ENCODE measurements at places on chromosomes 2 and 18.

- DNase-seq, result no peak
Observed at GRCh38 chr2:163044114-163044513, 205.5 kb upstream of the KCNH7 start.

DNA sequence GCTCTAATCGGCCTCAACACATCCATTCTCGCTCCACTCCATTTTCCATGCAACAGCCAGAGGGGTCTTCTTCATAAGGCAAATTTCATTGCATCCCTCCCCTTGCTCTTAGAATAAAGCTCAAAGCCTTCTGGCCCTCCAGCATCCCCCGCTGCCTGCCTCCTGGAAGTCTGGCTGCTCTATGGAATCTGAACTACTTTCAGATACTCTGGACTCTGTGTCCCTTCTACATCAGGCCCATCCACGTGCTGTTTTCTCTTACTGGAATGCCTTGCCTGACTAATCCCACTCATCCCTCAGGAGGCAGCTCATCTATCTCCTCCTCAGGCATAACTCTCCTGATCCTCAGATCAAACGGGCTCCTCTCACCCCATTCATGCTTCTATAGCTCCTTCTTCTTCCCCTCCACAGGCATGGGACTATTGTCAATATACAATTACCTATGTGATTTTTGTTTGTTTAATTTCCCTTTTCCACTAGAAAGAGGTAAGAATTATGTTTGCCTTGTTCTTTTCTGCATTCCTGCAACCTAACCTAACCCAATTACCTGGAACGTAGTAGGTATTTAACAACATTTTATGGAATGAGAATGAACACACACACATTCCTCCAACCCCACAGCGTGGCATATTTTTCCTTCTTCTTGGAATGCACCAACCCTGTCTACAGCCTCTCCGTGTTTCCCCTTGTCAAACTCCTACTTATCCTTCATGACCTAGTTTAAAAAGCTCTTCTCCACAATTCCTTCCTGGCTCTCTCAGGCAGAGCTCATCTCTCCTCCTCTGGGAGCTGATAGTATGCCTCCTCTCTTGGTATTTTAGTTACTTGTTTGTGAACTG is 49.5 kb downstream of the LBH start:
- DNase-seq, result no peak

GRCh38 chr18:63141778-63142176 is 177.8 kb downstream of the BCL2 start:
- no peak for DNase-seq

- DNase-seq, result no peak
Observed at GRCh38 chr2:15826273-15826717, 114.1 kb upstream of the MYCN start.

GRCh38 chr18:31274931-31275330 is 43.0 kb upstream of the DSG1 start:
- no peak for DNase-seq

- DNase-seq, result no peak
Observed at GRCh38 chr18:62289047-62289446, 36.1 kb upstream of the TNFRSF11A start.

- DNase-seq, result no peak
Observed at GRCh38 chr18:77084688-77085035, 47.9 kb downstream of the MBP start.

GRCh38 chr2:19895535-19895934 is 6.2 kb downstream of the TTC32 start:
- no peak for DNase-seq

DNA sequence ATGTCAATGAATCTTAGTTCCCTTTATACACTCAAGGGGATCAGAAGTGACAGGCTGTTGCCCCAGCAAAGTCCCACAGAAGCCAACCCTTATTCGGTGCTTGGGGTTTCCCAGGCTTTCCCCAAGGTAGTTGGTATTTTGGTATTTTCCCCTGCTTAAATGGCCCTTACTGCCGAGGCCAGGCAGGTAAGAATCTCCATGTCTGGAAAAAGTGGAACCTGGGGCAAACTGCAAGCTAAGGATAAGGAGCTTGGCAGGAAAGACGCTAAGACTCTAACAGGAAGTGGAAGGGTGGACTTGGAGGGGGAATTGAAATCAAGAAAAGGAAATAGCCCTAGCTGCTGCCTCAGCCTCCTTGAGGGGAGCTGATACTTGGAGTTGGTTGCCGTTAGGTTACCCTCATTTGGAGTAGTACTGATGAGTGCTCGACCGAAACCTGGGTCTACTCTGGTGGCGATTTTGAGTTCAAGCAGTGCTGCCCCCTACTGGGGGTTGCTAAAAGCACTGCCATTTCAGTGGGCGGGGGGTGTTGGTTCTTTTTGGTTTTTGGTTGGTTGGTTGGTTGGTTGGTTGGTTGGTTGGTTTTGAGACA is 3.3 kb upstream of the GPBAR1 start:
- DNase-seq, result peak; percentile 45

DNA sequence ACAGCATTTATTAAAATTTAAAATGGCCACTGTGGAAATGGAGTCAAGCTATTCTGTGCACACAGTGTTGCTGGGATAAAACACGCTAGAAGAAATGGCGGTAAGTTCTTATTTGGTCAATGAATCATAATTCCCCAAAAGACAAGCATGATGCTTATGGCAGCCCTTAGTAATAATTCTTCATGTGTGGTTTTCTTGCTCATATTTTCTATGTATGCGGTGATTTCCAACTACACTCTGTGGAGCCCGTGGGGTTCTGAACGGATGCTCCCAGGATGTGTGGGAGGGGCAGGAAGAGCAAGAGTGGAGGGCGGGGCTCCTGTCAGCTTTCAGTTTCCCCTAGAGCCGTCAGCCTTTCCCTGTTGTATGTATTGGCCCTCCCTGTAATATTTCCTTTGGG is 91.7 kb upstream of the RMDN2 start:
- DNase-seq, result no peak

GRCh38 chr2:3523551-3524041 is 4.3 kb upstream of the ADI1 start:
- no peak for DNase-seq

DNA sequence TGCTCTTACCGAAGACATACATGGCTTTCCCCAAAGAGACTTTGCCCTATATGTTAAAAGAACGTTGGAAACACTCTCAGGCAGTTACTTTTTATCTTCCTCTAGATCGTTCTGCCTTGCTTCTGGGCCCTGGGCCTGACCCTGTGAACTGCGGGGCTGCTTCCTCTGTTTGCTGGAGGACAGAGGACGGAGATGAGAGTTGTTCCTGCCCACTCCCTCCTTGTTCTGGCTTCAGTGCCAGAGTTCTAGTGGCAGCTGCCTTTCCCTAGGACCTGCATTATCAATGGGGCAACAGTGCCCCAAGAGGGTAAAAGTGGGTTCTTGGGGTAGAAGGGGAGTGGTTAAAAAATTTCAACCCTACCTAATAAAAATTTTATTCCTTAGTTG is 6.5 kb upstream of the FN1 start:
- DNase-seq, result no peak

Data from effector CD4-positive, alpha-beta T cell (primary cell).